ENCODE measurements at places on chromosomes 16 and 17.

DNA sequence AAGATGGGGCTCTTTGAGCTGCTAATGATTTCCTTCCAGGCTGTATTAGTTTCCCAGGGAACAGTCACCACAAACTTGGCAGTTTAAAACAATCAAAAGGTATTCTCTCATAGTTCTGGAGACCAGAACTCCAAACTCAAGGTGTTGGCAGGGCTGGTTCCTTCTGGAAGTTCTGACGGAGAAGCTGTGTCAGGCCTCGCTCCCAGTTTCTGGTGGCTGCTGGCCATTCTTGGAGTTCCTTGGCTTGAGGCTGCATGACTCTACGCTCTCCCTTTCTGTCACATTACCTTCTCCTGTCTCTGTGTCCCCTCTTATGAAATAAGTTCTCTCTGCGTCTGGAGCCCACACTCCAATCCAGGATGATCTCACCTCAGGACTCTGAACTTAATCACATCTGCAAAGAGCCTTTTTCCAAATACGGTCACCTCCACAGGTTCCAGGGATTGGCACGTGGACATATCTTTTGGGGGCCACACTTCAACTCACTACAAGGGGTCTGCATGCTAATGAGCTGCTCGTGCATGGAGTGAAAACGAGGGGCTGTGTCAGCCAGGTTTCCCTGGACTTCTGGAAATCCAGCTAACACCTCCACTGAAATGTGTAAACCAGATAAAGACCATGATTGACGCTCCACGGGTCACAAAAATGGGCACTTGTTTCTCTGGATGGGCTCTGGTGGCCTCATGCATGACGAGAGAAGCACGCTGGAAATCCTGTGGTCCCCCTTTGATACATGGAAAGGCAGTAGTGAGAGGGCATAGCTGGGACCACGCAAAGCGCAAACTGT is 78.3 kb downstream of the DYNLRB2 start:
- no peak for DNase-seq

GRCh38 chr16:1279081-1279944 is 23.4 kb downstream of the TPSD1 start:
- DNase-seq, result no peak

GRCh38 chr16:75305364-75306098 is 54.1 kb upstream of the BCAR1 start:
- DNase-seq, result no peak

DNA sequence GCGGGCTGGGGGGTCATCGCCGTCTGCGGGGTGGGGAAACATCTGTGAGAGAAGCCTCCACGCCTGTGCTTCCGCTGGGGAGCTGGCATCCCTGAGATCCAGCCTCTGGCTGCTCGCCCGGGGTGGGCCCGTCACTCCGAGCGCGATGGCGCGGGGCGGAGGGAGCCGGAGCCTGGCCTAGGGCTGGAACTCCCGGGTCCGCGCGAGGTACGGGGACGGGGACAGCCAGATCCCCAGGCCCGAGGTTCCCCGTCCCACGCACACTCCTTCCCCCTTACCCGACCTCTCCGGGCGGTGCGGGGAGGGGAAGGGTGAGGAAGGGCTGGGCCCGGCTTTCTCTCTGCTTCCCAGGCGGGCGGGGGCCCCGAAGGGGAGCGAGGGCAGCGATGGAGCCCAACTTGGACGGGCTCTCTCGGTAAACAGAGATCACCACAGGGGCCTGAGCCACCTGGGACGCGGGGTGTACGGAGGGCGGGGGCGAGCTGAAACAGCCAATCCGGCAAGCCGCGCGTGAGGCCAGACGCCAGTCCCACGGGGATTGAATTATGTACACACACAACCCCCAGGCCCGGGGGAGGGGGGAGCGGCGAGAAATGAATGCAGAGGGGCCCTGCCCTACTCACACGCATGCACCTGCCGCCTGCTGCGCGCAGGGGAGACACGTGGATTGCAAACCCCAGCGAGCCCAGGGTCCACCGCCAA is at the start of gene SLC16A11:
Gene SLC16A11 (minus strand): TSS at position 596 of the 702 bp plus-strand sequence. CDS start 579 bp downstream, at position 17.
- no peak for DNase-seq

GRCh38 chr16:12575288-12575687 is 228.4 kb downstream of the CPPED1 start:
- no peak for DNase-seq

DNA sequence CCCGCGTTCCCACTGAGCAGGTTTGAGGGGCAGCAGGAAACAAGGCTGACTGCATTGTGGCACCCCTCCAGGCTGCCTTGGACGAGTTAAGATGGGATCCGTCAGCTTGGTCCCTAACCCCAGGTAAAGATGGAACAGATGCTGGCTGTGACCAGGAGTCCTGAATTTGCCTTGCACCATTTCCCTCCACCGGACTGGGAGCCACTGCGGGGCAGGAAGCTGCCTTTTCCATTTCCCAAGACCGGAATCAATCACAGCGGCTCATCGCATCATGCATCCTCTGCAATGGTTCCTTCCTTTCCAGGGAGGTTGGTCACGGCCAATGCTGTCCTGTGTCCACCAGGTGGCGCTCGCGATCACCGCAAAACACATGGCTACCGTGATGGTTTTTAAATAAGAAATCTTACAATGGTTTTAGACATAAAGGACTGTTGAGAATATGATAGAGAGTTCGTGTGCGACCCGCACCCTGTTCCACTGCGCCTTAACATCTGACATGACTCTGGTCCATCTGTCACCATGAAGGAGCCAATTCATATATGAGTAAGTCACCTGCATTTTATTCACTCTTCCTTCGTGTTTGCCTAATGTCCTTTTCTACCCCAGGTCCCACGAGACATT is 6.8 kb upstream of the MEAK7 start:
- DNase-seq, result peak; percentile 76

DNA sequence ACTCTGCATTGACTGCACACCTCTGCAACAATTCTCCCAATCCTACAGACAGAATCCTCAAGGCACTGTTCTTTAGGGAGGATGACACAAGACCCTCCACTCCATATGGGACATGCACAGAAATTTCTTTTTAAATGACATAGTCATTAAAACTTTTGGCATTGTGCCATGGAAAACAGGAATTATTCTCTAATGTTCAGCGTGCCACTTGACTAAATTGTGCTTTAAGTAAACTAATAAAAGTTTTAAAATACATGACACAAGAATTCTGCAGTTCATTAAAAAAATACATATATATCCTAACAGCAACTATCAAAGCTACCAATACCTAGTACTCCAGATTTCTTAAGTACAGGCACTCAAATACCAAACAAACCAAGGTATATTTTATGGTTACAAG is 16.0 kb downstream of the CEP112 start:
- DNase-seq, result no peak

GRCh38 chr17:10089196-10089804 is 109.1 kb downstream of the GAS7 start:
- DNase-seq, result no peak

DNA sequence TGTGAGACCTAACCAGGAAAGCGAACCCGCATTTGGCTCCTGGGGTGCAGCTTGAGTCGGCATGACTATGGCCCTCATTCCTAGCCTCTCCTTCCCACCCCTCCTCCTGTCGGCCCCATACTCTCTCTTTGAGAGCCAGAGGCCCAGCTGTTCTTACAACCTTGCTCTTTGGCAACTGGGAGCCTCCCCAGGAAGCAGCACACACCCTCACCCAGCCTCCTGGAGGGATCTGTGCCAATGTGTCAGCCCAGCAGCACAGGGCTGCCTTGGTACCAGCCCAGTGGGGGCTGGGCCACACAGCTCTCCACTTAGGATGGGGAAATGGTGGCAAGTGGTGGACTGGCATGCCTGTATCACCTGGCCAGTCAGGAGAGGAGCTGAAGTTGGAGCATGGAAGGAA is 70.3 kb upstream of the LGALS9 start:
- no peak for DNase-seq

DNA sequence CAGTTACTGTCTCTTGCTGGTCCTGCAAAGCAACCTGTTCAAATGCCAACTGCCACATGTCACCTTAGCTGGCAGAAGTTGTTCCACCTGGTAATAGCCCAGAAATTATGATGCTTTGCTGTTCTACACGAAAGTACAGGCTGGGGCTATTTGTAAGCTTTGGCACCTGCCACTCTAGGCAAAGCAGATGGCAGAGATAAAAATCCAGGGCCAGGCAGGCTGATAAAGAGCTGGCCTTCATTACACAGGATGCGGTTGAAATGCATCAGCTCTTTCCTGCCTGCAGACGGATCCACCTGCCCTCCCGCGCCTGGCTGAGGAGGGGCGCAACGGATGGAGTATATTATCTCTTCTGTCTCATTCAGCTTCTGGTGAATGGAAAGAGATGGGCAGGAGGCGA is 29.3 kb upstream of the KDM8 start:
- peak; percentile 21 for DNase-seq

GRCh38 chr17:45318561-45319230 is 1.9 kb upstream of the MAP3K14 start:
- DNase-seq, result no peak

- no peak for DNase-seq
Measured at GRCh38 chr17:48544349-48545021, 424 bp downstream of the HOXB2 start.

GRCh38 chr16:23579371-23579770 is 16.7 kb downstream of the NDUFAB1 start:
- no peak for DNase-seq

- no peak for DNase-seq
Measured at GRCh38 chr17:56506349-56506748, 87.2 kb upstream of the NOG start.

GRCh38 chr16:87765473-87765775 is 362 bp downstream of the KLHDC4 start:
- DNase-seq, result peak; percentile 13

GRCh38 chr16:68162413-68162812 is 73.5 kb downstream of the ESRP2 start:
- DNase-seq, result no peak

GRCh38 chr17:2943981-2944380 is 119.4 kb downstream of the OR1D5 start:
- no peak for DNase-seq

- DNase-seq, result no peak
Measured at GRCh38 chr17:57649731-57650484, 95.2 kb downstream of the CCDC182 start.

GRCh38 chr16:60199150-60199549 is 1465.0 kb upstream of the GOT2 start:
- no peak for DNase-seq

GRCh38 chr17:3915581-3915994 is 677 bp downstream of the P2RX1 start:
- no peak for DNase-seq

- peak; percentile 49 for DNase-seq
Measured at GRCh38 chr17:16363749-16364536, 10.7 kb upstream of the CENPV start.

- no peak for DNase-seq
Measured at GRCh38 chr17:59027750-59028149, 78.9 kb downstream of the TRIM37 start.

- no peak for DNase-seq
Measured at GRCh38 chr16:4081047-4081446, 35.2 kb downstream of the ADCY9 start.

DNA sequence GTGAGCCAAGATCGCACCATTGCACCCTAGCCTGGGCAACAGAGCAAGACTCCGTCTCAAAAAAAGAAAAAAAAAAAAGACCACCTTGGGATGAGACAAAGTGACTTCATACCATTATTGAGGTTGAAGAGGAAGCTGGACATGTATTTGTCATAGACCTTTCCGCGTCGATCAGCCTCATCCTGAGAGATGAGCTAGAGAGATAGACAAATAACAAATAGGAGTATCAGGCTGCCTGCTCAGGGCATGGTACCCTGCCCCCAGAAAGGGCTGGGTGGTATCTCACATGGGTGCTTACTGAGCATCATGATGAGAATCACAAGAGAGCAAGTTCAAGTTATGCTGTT is 22.1 kb downstream of the CNTNAP1 start:
- DNase-seq, result no peak

DNA sequence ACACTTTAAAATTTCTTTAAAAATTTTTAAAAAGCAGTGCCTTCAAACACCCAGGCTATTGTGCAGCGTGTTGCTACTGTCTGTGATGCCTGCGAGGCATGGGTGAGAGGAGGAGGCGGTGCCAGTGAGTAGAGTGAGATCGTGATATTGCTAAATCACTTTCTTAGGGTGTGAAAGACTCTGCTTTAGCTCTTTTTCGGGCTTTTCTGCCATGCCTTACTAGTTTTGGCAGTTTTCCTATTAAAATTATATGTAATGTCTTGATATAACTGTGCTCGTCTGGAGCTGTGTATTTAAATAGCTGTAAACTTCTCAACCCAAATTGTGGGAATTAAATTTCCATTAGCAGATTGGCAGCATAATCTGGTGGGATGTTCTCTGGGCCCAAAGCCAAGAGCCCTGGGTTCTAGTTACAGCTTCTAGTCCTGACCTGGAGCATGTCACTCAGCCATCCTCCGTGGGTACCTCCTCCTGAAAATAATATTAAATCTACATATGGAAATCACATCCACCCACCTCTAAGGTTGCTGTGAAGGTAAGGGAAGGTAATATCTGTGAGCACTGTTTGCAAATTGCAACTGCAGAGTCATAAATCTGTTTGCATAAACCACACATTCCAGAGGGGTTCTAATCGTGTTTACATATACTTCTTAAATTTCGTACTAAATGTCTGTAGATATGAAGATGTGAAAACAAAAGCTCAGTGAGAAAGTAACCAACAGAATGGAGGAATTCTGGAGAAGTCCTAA is 264.3 kb upstream of the CACNG5 start:
- DNase-seq, result no peak

DNA sequence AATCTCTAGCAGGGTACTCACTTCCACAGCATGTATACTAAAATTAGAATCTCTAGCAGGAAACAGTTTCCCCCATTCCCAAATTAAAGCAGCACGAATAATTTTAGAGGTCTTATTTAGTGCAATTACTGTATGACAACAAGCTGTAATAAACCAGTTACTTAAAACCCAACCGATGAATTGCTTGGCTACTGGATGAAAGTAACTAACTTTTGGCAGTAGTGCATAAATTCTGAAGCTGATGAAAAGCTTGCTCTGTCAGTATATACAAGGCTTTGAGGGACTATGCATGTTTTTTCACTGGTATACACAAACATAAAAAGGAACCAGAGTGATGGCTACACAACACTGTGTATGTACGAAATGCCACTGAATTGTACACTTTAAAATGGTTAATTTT is 89.4 kb downstream of the CFDP1 start:
- DNase-seq, result no peak

- no peak for DNase-seq
Measured at GRCh38 chr17:49288388-49288787, 57.8 kb upstream of the PHOSPHO1 start.

DNA sequence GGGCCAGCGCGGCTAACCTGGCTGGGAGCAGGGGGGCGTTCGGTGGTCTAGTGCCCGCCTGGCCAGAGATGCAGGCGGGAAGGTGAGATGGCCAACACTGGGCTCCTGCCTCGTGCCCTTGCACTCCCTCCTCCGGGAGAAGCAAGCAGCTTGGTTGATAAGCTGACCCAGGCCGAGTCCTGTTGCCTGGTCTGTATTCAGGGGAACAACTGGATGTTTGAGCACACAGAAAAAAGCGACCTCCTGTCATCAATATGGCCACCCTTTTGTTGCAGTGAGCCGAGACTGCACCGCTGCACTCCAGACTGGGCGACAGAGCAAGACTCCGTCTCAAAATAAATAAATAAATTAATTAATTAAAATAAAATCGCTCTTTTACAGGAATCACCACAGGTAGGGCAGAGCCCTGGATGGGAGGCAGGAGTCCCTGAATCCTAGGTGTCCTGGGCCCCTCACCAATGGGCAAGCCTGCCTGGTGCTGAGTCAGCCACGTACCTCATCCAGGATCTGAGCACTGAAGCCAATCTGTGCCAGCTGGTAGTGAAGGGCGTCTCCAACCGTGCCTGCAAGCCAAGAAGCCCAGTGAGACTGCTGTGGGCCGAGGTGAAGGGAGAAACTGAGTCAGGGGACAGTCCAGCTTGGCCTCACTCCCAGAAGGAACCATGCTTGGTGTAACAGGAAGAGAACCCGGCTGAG is 31.8 kb downstream of the HASPIN start:
- no peak for DNase-seq

Measured in stimulated activated CD4-positive, alpha-beta T cell treated with anti-CD3 and anti-CD28 coated beads, TNF-alpha, amount 100 ng/mL, for 1 hour (primary cell).